Bone marrow (tissue), 2 donors: ENCODE measurements at places on chromosomes 4 and X.

DNA sequence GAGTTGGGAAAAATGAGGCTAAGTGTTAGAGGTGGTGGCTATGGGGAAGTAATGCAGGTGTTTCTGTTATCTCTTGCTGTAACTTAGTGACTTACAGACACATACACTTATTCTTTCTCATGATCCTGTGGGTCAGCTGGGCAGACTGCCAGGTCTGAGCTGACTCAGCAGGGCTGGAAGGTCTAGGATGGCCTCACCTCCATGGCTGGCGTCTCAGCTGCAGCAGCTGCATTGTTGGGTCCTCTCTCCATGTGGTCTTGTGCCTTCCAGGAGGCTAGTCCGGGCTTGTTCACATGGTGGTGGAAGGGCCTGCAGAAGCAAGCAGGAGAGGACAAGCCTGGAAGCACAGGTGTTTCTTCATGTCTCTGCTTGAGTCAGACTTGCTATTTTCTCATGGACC, 172.7 kb downstream of the NHS start:
- no peak for DNase-seq

DNA sequence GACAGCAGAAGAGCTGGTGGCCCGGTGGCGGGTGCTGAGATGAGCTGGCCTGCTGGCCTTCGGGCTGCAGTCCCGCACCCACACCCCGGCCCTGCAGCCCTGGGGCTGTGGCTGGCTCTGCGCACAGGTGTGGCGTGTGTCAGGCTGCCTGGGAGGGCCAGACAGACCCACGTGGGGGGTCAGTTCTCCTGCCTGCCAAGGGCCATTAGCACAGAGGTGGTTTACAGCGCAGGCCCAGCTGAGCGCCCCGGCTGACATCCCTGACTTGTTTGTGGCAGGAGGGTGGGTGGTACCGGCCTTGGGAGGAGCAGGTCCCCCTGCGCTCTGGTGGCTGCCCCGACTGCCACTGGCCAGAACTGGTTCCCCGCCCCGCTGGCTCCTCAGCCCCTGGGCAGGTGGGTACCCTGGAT, 9.4 kb upstream of the HGFAC start:
- DNase-seq = no peak

- no peak for DNase-seq
Observed at GRCh38 chr4:11487868-11488544, 59.3 kb upstream of the HS3ST1 start.

GRCh38 chrX:84909151-84909550, 94.5 kb upstream of the APOOL start:
- DNase-seq = no peak

DNA sequence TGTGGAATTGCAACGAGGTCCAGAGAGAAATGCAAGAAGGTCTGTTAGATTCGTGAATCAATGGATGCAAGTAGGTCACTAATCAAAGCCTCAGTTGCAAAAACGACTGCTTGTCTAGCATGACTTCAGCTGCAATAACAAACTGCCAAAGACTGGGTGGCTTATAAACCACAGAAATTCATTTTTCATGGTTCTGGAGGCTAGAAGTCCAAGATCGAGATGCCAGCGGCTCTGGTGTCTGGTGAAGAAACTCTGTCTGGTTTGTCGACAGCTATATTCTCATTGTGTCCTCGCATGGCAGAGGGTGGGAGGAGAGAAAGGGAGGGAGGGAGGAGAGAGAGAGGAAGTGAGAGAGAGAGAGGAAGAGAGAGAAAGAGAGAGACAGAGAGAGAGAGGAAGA, 114.7 kb downstream of the MXRA5 start:
- no peak for DNase-seq

- no peak for DNase-seq
Observed at GRCh38 chr4:24980064-24980690, 50.6 kb downstream of the LGI2 start.

- DNase-seq = no peak
Observed at GRCh38 chr4:47675806-47676205, 162.1 kb downstream of the CORIN start.

DNA sequence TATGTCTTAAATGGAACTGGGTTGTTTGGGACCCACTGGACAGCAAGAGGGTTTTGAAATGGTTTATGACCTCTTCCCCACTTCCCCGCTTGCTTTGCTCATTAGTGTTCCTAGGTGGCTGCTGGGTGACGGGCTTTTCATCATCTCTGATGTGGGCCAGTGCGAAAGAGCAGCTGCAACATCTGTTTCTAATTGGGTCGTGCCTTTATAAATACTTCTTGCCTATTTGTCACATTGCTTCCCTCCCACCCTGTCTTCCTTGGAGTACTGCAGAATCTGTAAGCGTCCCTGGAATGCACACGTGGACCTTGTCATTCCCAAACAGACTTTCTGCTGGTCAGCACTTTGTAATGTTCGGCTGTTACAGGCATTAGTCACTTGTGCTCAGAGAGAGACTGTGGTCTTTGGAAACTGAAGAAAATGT, 35.2 kb downstream of the SEPTIN11 start:
- DNase-seq = no peak

DNA sequence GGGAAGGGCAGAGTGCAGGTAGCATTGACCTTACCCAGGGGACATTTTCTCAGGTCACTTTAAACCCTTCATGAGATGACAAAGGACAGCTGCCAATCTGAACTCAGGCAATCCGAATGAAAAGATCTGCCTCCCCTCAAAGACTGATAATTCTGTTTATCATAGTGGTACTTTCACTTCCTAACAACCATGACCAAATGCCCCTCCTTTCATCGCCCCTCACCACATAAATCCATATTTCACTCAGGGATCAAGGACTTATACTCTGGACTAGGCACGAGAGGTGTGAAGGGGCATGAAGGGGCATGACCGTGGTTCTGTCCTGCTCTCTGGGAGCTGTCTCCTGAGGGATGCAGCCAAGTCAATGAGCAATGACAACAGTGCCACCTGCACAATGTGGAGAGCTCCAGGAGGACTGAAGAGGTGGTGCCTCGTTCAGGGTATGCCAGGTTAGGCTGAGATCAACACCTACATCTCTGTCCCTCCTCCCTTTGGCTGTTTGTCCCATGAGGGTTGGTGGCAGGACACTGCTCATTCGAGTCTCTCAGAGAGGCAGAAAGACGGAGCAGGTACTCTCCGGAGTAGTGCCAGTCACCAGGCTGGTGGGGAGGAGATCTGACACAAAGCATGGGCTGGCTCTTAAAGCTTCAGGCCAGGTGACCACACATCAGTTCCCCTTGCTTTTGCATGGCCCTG, 12.5 kb downstream of the HS3ST1 start:
- no peak for DNase-seq

GRCh38 chr4:173039617-173040577, 128.7 kb upstream of the GALNT7 start:
- peak; percentile 17 for DNase-seq

DNA sequence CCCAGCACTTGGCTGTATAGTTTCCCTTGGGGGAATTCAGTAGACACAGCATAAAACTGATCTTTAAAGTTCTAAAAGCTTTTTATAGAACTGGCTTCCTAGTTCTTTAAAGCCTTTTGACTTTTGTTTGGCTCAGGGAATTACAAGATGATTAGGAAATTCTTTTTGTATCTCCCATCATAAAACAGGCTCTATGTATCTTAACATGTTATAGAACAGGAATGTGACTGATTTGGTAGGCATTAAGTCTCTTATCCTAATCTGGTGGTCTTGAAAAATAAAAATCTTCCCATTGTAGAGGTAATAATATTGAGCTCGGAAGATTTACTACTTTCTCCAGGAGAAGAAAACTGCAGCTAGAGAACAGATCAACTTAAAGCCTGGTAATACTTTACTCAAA, 262.7 kb downstream of the KCNIP4 start:
- no peak for DNase-seq

- no peak for DNase-seq
Observed at GRCh38 chr4:37687194-37687562, 1.0 kb upstream of the RELL1 start.

DNA sequence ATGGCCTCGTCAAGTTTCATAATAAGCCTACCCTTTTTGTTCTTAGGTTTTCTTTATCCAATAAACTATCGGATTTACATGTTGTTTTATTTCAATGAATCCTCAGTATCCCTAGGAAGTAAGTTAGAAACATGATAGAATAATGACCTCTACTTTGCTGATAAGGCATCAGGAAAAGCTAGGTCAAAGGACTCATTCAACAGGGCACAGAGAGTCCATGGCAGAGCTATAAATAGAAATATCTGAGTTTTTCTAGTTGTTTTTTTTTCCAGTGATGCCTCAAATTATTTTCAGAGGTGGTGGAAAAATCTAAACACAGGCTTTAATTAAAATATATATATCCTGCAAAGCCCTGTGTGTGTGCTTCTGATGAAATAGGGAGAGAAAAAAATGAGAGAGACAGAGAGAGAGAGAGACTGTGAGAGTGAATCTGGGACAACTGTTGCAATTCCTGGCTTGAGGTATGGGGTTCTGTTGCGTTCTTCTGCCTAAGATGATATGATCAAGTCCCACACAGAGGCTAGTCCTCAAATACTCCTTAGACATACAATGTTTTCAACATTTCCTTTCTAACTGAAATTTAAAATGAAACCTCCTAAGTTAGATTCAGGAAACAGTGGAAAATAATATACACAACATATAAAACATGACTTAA, 139.9 kb downstream of the HDX start:
- no peak for DNase-seq

DNA sequence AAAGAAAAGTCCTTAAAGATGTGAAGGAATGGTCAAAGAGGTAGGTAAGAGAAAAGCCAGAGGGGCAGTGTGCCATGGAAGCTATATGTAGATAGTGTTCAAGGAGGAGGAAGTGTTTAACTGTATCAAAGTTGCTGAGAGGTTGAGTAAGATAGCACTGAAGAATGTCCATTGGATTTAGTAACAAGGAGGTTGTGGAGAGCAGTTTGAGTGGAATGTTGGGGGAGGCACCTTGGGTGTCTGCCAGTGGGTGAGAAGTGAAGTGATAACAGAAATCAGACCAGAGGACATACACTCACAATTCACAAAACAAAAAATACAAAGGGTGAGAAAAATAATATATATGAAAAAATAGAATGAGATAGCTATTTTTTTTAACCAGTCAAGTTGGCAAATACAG, 121.3 kb upstream of the AMOT start:
- DNase-seq = no peak

GRCh38 chr4:180542445-180543100, 1700.6 kb upstream of the TENM3 start:
- DNase-seq = no peak

- no peak for DNase-seq
Observed at GRCh38 chr4:38354872-38355271, 309.1 kb upstream of the KLF3 start.
